Left ventricle myocardium inferior (tissue), 1 donor: ENCODE measurements at places on chromosomes 12 and 14.

DNA sequence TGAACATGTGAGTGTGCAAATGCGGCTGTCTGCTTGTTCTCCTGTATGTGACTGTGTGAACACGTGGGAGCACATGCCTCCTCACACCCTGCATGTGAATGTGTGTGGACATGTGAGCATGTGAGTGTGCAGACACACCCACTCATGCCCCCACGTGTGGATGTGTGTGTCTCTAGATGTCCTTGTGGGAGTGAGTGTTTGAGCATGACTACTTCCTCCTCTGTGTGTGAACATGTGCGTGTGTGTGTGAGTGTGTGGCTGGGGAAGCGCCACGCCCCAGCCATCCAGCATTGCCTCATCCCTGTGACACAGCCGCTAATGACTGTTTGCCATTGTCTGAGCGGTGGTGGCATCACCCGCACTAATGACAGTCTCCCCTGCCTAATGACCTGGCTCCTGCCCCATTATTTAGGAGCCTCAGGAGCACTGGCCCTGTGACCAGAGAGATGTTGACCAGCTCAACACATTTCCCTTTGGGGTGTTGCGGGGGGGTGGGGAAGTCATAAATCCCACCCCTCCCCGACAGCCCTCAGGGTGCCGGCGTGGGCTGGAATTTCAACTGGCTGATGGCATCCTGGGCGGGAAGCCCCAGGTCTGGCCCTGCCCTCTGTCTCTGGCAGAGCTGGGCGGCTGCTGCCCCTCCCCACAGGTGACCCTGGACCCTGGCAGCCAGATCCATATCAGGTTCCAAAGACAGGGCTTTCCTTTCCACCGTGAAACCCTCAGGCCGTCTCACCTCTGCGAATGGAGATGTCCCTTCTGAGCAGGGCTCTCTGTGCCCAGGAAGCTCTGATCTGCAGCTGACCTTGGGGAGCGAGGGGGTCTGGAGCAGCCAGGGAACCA is 11.5 kb upstream of the KRT80 start:
- DNase-seq = peak; percentile 42

GRCh38 chr12:87661786-87662377 is 367.3 kb downstream of the C12orf50 start:
- DNase-seq = no peak

GRCh38 chr12:39417916-39418315 is 25.0 kb downstream of the KIF21A start:
- no peak for DNase-seq

GRCh38 chr12:119211884-119212283 is 33.2 kb downstream of the HSPB8 start:
- DNase-seq = no peak

DNA sequence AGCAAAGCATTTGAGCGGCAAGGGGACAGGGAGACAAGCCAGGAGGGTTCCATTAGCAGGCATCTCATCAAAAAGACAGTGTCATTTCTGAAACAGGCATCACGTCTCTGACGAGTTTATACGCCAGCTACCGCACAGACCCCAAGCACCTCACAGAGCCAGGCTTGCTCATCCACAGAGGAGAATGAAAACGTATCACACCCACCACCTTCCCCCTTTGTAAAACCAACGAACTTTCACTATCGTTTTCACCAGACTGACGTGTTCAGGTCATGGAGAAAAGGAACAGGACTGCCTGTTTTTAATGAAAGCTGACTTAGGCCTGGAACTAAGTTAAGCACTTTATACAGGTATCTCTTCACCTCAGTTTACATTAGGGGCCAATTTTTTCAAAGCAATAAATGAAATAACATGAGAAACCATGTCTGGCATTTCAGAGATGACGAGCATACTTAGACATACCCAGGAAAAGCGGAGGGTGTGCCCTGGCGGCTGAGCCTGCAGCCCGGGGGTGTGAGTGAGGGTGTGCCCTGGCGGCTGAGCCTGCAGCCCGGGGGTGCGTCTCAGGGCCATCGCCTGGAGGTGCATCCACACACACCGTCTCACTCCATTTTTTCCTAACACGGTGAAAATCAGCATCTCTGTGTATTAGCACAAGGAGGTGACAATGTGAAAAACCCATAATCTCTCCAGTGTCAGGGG is 41.9 kb downstream of the STX2 start:
- no peak for DNase-seq

GRCh38 chr12:2719392-2719791 is 75.4 kb upstream of the FKBP4 start:
- no peak for DNase-seq
